Sigmoid colon (tissue), 7 donors: ENCODE measurements at places on chromosomes 16 and 17. TPM values are rescaled to one million over a fixed set of nuclear protein-coding genes. Genes with fewer than 3 reads are reported as not detected.

The APOH gene
- total RNA-seq = not detected

- DNase-seq = no peak
Measured at GRCh38 chr16:149024-149660, 3.3 kb upstream of the HBZ start.

DNA sequence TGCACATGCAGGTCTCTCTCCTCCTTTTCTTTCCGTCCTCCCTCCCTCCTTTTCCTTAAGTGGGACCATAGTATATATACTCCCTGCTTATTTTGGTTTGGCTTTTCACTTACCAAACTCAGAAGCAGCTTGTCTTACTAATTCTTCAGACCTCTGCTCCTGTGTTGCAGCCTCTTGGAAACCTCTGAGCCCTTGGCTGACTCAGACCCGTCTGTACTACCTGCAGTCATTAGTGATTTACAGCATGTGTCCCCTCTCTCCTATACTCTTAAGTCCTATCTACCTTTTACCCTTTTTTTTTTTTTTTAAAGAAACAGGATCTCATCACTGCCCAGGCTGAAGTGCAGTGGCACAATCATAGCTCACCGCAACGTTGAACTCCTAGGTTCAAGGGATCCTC is 207.0 kb downstream of the STX8 start:
- DNase-seq = no peak

The TOM1L1 gene
- total RNA-seq = 30.8 TPM

DNA sequence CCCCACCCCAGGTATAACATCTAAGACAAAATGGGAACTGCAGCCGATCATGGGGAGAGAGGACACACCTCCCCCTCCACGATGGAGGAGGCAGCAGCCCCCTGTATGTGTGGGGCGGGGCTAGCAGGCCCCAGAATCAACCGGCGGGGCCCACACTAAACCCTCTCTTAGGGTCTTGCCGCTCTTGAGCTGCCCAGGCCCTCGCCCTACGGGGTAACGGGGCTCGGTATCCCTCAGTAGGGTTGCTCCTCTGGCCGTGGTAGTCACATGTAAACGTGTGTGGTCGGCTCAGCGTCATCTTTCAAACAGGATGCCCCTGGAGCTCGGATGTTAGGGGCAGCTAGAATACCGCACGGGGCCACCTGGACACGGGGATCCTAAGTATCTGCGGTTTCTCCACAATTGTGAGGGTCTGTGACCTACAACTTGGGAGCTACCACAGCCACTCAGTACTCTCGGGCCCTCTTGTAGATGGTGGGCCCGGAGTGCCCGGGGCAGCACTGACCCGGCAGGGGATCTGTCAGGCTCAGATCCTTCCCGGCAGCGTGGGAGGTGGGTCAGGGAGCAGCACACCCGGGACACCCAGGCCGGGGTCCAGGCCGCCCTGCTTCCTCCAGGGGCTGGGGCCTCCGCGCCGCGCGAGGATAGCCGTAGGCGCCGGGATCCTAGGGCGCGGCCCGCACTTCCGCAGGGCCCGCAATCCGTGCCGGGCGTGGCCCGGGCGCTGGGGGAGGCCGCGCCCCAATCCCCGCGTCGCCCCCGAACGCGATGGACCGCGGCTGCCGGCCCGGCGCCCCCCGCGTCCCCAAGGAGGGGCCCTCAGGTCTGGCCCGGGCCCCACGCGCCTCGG is 781 bp downstream of the ARHGDIA start:
- peak; percentile 76 for DNase-seq

The FOXC2 gene
- total RNA-seq = 0.49 TPM

The HOXB1 gene
- not detected for total RNA-seq

GRCh38 chr16:86567701-86568581 is 1.3 kb downstream of the FOXC2 start:
- DNase-seq = no peak

DNA sequence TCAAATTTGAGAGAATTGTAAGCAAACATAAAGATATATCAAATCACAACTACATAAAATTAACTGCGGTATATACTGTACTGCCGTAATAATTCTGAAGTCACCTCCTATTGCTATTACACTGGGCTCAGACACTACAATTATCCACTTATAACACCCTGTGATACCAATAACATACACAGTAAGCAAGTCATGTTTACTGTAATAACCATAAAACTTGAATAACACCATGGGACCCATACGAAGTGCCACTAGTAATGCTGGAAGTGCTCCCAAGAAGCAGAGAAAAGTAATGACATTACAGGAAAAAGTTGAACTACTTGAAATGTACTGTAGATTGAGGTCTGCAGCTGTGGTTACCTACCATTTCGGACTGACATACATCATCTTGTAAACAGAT is 24.0 kb downstream of the CMC2 start:
- no peak for DNase-seq

The PIPOX gene
- total RNA-seq = 6.4 TPM

The CPHXL2 gene
- not detected for total RNA-seq

GRCh38 chr17:71760062-71760720 is 360.6 kb upstream of the SOX9 start:
- DNase-seq = no peak

The FAM20A gene
- 3.9 TPM for total RNA-seq

DNA sequence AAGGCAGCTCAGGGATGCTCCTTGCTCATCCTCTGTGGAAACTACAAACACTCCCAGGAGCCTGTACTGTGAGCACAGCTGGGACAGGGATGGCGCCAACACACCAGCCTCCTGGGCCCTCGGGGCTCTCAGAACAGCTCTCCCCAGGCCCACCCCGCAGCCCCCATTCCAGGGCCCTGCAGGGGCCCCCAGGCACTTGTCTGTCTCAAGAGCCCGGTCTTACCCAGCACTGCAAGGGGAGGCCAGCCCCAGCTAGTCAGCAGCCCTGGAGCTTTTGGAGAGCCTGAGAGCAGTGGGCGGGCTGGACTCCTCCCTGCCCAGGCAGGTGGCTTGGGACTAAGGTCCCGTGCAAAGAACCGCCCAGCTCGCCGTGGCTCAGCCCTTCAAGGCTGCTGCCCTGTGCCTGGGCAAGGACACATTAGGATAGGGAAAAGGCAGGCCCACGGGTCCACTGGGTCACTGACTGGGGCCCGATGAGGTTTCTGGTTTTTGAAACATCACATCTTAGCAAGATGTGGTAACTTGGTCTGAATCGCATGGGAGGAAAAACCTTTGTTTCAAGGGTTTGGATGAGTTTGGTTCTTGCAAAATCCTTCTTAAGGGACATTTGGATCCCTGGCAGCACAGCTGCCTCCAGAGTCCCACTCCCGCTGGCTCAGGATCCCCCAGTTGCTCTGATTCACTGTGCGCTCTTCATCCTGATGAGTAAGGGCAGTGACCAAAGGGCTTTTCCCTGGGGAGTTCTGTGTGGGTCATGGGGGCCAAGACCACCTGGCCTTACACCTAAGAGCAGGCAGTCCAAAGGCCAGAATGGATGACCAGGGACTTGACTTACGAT is 2.8 kb downstream of the DNASE1L2 start:
- DNase-seq = no peak

The HAP1 gene
- total RNA-seq = 3.9 TPM

The RNF112 gene
- 8.0 TPM for total RNA-seq

- DNase-seq = no peak
Measured at GRCh38 chr17:964876-965275, 14.7 kb downstream of the NXN start.

The IL32 gene
- total RNA-seq = 27.1 TPM

- DNase-seq = no peak
Measured at GRCh38 chr16:79093554-79093967, 507.0 kb downstream of the MAF start.

GRCh38 chr17:64081802-64082799 is 47.8 kb downstream of the ERN1 start:
- DNase-seq = no peak

- DNase-seq = no peak
Measured at GRCh38 chr16:88526906-88527185, 43.4 kb upstream of the ZC3H18 start.

DNA sequence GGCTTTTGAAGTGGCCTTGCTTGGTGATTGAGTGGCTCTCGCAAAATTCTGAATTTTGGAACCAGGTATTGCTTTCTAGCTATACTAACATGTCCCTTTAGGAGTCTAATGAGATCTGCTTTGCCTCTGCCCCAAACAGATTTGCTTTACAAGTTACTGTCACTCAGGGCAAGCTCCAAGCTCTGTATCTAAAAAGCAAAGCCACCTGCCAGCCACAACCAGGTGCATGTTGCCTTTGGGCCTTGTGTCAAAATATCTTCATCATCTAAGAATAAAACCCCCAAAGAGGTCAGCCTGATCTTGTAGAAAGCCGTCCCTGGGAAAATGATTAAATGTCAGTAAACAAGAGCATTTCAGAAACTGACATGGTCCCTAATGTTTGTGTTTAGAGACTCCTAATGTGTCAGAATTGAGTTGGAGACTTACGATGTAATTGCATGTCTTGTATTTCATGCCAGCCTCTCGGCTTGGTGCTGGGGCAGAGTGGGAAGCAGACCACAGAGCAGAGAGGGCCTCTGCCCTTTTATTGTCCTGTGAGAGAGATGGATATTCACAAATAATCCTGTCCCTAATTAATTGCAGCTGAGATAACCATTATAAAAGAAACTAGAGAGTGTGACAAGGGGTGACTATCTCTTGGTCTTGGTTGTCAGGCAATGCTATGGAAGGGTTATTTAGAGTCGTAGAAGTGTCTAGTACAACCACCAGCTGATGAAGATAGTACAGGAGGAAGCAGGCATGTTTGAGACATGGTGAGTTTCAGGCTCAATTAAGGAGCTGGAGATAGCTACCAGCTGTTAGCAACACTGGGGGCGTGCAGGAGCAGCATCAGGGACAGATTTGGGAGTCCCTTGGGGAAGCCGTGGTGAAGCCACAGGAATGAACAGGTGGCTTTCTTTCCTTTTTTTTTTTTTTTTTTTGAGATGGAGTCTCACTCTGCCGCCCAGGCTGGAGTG is 90.7 kb downstream of the PITPNC1 start:
- no peak for DNase-seq

The KRTAP2-3 gene
- not detected for total RNA-seq

- DNase-seq = peak; percentile 99
Measured at GRCh38 chr16:3023669-3024478, at the start of the genes HCFC1R1 and THOC6. HCFC1R1 (minus strand) TSS chr16:3023942; CDS start chr16:3023941, 1 bp downstream. THOC6 (plus strand) TSS chr16:3024035; CDS start chr16:3024327, 292 bp downstream.

The RBBP6 gene
- total RNA-seq = 48.7 TPM

The POLDIP2 gene
- total RNA-seq = 65.6 TPM
